ENCODE measurements at places on chromosomes 2 and 18.

DNA sequence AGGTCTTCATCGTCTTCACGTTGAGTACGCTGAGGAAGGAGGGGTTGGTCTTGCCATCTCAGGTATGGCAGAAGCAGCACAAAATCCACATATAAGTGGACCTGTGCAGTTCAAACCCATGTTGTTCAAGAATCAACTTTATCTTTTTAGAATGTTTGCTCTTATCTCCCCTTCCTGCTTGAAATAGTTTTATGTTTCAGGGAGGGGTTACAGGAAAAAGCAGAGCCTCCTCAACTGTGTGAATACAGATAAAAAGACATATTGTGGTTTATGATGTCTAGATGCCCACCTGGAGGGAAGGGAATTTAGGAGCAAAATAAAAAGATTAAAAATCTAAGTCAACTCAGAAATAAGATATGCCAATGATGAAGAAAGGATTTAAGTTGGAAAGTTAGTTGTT, 75.9 kb downstream of the VRK2 start:
- DNase-seq, result no peak

DNA sequence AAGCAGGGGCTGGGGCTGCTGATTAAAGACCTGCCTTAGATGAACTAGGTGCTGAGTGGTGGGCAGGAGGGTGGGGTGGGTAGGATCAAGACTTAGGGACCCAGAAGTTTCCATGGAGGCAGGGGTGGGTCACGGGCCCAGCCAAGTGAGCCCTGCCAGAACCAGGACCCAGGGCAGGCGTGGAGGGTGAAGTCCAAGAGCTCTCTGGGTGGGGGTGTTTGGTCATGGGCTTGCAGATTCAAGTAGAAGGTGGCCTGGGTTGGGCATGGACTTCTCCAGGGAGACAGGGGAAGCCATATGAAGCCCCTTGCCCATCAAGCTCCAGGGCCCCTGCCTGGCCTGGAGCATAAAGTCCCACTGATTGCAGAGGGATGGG, 168.8 kb downstream of the SMAD7 start:
- no peak for DNase-seq

GRCh38 chr2:204972606-204973336, 427.5 kb downstream of the PARD3B start:
- no peak for DNase-seq

DNA sequence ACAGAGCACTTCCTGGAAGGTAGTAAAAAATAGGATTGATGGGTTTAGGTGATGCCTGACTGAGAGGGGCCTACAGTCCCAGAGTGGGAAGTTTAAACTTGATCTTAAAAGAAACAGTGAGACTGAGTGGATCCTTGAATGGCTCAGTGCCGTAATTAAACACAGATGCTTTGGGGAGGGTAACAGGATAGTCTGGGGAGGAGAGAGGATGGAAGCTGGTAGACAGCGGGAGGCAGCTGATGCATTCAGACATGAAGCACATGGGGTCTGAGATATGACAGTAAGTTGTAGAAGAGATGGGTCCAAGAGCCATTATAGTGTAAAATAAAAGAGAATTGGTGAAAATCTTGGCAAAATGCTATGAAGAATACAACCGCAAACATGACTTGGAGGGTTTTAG, 54.4 kb downstream of the AOX1 start:
- no peak for DNase-seq

DNA sequence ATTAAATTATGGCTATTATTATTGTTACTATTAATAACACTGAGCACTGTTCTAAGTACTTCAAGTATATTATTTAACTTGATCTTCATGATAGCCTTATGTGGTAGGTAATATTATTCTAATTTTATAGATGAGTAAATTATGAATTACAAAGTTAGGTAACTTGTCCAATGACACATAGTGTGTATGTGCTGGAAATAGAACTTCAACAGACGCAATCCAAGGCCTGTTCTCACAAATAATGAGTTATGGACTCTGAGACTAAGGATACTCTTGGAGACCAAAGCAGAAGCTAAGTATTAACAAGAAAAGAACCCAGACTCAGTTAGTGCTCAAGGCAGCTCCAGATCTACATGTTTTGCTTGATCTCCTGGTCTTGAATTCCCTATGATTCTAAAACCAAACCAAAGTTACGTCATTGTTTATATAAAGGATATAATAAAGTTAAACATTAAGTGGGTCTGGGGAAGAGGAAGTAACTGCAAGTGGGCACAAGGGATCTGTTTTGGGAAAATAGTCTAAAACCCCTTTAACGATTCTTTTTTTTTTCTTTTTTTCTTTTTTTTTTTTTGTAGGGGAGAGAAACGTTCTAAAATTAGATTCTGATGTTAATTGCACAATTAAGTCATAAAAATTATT, 211.3 kb downstream of the ERBB4 start:
- no peak for DNase-seq

- no peak for DNase-seq
These were observed 52.1 kb upstream of the ACAA2 start for GRCh38 chr18:49865401-49865800.

- no peak for DNase-seq
These were observed 43.9 kb downstream of the ATIC start for GRCh38 chr2:215355801-215356200.

- DNase-seq, result no peak
These were observed 98.5 kb downstream of the SMAD7 start for GRCh38 chr18:48852292-48852691.

DNA sequence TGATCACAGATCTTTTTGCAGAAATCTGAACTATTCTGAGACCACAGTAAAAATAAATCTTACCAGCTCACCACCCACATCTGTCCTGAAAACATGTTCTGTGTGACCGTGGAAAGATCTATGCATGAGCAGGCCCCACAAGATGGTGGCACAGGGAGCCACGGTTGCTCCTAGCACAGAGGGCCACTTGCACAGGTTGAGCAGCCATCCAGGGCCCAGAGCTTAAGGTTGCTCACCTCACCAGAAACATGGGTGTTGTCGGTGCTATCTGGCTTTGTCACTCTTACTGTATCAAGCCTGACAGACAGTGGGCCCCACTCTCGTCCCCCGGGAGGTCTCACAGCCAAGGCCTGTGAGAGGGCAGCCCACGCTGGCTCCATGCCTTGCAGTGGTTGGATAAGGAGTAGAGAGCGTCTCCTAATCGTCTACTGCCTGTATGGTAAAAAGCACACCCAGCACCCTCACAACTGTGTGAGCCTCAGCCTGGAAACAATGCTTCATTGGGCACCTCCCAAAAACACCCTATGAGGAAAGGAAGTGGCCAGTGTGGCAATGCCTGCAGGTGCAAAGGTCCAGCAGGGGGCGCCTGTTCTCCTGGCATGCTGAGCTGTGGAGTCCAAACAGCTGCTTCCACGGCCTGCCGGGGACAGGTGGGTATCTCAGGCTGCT, 19.6 kb downstream of the TUBB6 start:
- DNase-seq, result no peak

DNA sequence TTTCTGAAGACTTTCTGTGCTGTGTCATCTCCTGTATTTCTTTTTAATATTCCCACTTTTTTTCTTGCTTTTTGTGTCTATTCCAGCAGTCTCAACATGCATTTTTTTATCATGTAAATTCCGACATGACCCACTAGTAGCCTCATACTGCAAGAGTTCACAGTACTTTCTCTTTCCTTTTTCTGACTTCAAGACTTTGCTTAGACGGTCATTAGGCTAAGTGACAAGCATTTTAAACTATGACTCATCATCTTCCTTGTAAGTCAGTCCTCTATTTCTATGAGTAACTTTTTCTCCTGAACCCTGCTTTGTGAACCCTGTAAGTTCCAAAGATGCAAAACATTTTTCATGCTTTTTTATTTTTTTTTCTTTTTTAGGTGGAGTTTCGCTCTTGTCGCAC, 381.2 kb downstream of the TXNL1 start:
- DNase-seq, result peak; percentile 28

GRCh38 chr2:85987266-85988174, 98.7 kb upstream of the ST3GAL5 start:
- DNase-seq, result no peak

- DNase-seq, result no peak
These were observed 766 bp downstream of the MFF start for GRCh38 chr2:227325839-227326195.

DNA sequence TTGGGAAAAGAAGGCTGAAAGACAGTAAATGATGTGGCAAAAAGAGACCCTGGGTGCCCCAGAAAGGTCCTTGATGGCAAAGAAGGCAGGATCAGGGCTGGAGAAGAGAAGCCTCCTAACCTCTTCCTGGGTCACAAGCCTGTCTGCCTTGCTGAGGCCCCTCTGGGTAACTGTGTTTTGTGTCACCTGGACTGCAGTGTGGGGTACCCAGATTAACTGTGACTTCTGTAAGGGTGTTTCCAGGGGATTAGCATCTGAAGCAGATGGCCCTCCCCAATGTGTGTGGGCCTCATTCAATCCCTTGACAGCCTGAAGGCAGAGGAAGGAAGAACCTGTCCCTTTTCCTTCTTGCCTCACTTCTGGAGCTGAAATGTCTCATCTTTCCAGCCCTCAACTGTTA, 35.6 kb upstream of the APCDD1 start:
- DNase-seq, result no peak
